ENCODE measurements at places on chromosomes 3 and 15. TPM values are rescaled to one million over a fixed set of nuclear protein-coding genes. Genes with fewer than 3 reads are reported as not detected.

SPINK8 gene
- not detected for total RNA-seq

TIMP4 gene
- 2.7 TPM for total RNA-seq

LRRN1 gene
- 0.24 TPM for total RNA-seq

CAPN3 gene
- 6.8 TPM for total RNA-seq

FBXL2 gene
- total RNA-seq: 3.6 TPM

OR5K4 gene
- not detected for total RNA-seq

FLNB gene
- 37.4 TPM for total RNA-seq

GRCh38 chr3:48990636-48991469, 812 bp downstream of the P4HTM start:
- peak overlapping the region; percentile 92 for H3K27ac ChIP-seq
- no peaks in the 10 kb centered on the region for H3K27me3 ChIP-seq
- H3K36me3 ChIP-seq: no peaks in the 10 kb centered on the region

- no peak overlapping the region for H3K27ac ChIP-seq
- H3K4me1 ChIP-seq: peaks cover 8% of the 10 kb centered on the region
- peaks cover 10% of the 10 kb centered on the region for H3K36me3 ChIP-seq
- DNase-seq: no peak
- H3K4me3 ChIP-seq: no peak overlapping the region
These were observed 96.7 kb downstream of the FOXP1 start for GRCh38 chr3:71486831-71487230.

DNA sequence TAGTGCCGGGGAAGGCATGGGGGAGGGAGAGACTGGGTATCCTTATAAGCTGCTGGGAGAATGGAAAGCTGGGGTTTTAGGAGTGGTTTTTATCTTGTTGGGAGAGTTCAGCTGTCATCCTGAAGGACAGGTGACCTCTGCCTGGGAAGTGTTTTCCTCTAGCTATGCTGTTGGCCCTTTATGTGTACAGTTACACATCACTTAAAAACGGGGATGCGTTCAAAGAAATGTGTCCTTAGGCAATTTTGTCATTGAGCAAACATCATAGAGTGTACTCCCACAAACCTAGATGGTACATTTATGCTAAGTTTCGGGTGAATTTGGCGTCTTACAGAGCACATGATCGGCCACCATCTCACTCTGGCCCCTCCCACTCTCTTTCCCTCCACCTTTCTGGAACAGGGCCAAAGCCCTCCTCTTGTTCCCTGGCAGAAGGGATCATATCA, 164.3 kb upstream of the NUDT16 start:
- no peaks in the 10 kb centered on the region for H3K27me3 ChIP-seq
- no peak for DNase-seq
- peak overlapping the region; percentile 56 for H3K27ac ChIP-seq
- peaks cover 6% of the 10 kb centered on the region for H3K4me1 ChIP-seq
- no peaks in the 10 kb centered on the region for H3K36me3 ChIP-seq
- H3K4me3 ChIP-seq: no peak overlapping the region

DNA sequence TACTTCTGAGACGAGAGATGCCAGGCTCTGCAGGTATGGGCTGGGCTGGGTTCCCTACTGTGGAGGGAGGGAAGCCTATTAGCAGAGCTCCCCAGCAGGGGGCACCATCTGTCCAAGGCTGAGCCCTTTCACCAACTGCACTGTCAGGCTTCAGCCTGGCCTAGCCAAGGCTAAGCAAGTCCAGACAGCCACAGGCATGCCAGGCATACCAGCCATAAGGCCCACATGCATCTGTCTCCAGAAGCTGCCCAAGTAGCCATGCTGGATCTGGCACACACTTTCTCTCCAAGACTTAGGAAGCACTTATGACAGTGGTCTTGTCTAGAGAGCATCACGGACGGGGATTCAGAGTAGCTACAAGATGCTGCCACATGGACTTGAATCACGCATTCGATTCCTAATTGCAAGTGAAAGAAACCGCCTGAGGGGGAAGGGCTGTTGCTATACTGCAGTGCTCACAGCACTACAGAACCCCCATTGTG, 28.3 kb downstream of the RUVBL1 start:
- no peak overlapping the region for H3K27ac ChIP-seq
- H3K27me3 ChIP-seq: no peaks in the 10 kb centered on the region
- peak; percentile 80 for DNase-seq
- H3K4me3 ChIP-seq: no peak overlapping the region
- no peaks in the 10 kb centered on the region for H3K4me1 ChIP-seq

GRCh38 chr3:6785726-6786125, 75.2 kb upstream of the GRM7 start:
- H3K4me1 ChIP-seq: no peaks in the 10 kb centered on the region
- no peak for DNase-seq
- no peaks in the 10 kb centered on the region for H3K36me3 ChIP-seq
- no peak overlapping the region for H3K27ac ChIP-seq

GRCh38 chr15:85580879-85581278, 200.5 kb downstream of the AKAP13 start:
- H3K4me3 ChIP-seq: peak overlapping the region; percentile 65
- H3K27ac ChIP-seq: peak overlapping the region; percentile 73
- H3K27me3 ChIP-seq: no peaks in the 10 kb centered on the region
- H3K36me3 ChIP-seq: peaks cover 41% of the 10 kb centered on the region
- no peak for DNase-seq
- peaks cover 99% of the 10 kb centered on the region for H3K4me1 ChIP-seq

GRCh38 chr15:40192942-40193341, 32.1 kb downstream of the BUB1B start:
- H3K4me3 ChIP-seq: no peak overlapping the region
- H3K4me1 ChIP-seq: no peaks in the 10 kb centered on the region
- H3K27me3 ChIP-seq: no peaks in the 10 kb centered on the region

DNA sequence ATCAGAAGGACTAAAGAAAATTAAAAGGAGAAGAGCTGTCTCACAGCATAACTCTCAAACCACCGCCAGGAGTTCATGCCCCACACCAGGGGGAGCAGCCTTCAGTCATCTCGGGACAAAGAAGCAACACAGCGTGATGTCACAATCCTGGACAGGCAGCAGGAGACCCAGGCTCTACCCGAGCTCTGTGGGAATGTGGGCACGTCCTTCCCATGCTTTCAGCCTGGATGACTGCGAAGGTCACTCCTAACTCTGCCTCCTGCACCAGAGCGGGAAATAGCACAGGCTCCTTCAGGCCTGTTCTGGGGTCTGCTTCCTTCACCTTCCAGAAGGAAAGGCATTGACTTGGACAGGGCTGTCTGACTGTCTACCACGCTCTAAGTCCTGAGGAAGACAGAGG, 31.3 kb downstream of the NOX5 start:
- peaks cover 5% of the 10 kb centered on the region for H3K4me1 ChIP-seq
- H3K36me3 ChIP-seq: no peaks in the 10 kb centered on the region
- H3K27me3 ChIP-seq: no peaks in the 10 kb centered on the region
- DNase-seq: no peak
- no peak overlapping the region for H3K27ac ChIP-seq
- no peak overlapping the region for H3K4me3 ChIP-seq

DNA sequence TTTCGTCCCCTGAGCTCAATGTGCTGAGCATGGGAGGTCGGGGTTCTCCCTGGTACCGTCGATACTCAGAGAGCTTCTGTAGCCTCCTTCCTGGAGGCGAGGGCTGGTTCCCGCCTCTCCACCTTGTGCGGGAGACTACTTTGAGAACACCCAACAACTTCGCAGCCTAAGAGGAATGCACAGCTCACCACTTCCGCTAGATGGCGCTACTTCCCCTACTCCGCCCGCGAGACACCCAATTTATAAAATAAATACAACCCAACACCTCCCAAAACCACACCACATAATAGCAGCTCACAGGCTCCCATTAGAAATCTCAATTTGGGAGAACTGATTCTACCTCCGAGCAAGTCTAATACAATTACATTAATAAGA, 1.2 kb downstream of the RGMA start:
- H3K27me3 ChIP-seq: peaks cover 20% of the 10 kb centered on the region
- H3K4me1 ChIP-seq: peaks cover 3% of the 10 kb centered on the region
- DNase-seq: peak; percentile 69
- peak overlapping the region; percentile 70 for H3K4me3 ChIP-seq

DNA sequence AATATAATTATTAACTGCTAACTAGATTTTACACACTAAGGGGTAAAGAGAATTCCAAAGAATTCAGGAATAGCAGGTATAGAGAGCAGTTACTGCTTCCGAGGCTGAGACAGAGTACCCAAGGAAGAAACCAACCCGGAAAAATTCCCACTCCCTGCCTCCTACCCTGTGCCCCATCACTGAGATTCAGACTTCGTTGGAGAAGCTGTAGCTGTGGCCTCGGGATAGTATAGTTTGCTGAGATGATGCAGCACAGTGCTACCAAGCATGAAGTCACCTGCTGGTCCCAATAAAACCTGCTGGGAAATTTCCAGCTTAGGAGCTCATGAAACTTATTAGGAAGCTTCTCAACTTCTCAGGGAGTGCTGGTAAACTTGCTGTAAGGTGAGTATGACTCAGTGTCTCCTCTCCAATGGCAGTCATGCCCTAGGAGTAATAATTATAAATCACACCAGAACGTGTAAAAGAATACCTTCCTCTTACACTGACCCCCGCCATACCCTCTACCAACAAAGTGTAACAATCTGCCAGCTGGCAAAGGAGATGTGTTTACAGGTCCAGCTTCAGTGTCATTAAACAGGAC, 215.2 kb upstream of the ROBO2 start:
- H3K4me1 ChIP-seq: no peaks in the 10 kb centered on the region
- H3K27ac ChIP-seq: no peak overlapping the region
- no peaks in the 10 kb centered on the region for H3K36me3 ChIP-seq
- no peak for DNase-seq
- no peak overlapping the region for H3K4me3 ChIP-seq

DNA sequence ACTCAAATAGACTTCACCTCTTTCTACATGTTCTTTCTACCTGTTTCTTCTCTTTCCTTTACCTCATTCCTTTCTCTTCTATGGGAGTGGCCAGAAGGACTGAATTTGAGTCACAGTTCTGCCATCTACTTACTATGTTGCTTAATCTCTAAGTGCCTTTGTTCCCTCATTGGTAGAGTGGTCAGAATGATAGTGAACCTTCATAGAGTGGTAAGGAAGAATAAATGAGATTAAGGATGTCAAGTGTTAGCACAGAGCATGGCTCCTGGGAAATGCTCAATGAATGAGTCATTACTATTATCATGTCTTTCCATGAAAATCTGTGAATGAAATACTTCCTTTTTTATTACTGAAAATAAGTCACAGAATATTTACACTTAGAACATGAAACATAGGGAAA, 17.5 kb downstream of the TMEM207 start:
- no peak overlapping the region for H3K27ac ChIP-seq
- no peaks in the 10 kb centered on the region for H3K36me3 ChIP-seq
- no peaks in the 10 kb centered on the region for H3K27me3 ChIP-seq
- no peak overlapping the region for H3K4me3 ChIP-seq

DNA sequence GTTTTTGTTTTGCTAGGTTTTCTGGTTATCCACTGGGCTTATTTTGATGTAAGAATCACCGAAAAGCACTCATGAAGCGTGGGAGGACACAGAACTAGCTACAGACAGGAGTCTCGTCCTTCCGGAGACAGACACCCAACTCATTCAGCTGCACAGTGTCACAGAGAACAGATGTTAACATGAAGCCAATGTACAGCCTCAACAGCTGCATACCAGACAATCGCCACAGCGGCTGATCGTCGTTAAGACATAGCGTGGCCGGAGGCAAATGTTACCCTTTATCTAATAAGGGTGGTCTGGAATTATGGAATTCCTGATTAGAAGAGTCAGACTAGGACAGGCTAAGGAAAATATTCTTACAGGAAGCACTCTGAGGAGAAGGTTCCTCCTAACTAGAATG, 1.1 kb upstream of the PYGO1 start:
- H3K27ac ChIP-seq: no peak overlapping the region
- no peaks in the 10 kb centered on the region for H3K36me3 ChIP-seq
- H3K4me3 ChIP-seq: peak overlapping the region; percentile 48

- DNase-seq: no peak
- H3K27ac ChIP-seq: no peak overlapping the region
- H3K36me3 ChIP-seq: no peaks in the 10 kb centered on the region
- H3K27me3 ChIP-seq: no peaks in the 10 kb centered on the region
- no peak overlapping the region for H3K4me3 ChIP-seq
These were observed 493.3 kb upstream of the ROBO1 start for GRCh38 chr3:80261082-80261481.

DNA sequence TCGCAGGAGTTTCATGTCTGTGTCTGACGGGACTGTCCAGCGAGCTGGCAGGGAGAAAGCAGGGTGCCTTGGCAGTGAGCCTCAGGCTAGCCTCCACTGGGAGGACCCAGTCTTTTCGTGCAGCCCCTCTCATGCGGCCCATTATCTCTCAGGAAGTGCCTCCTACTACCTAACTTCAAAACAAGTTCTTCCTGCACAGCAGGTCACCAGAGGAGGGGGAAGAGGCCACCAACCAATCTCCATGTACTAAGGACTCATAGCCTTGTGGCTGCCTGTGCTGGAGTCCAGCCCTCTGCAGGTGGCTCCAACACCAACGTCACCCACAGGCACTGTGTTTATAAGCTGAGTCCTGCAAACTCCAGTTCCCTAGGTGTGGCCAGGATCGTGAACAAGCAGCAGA, 4.8 kb downstream of the VIPR1 start:
- peaks cover 8% of the 10 kb centered on the region for H3K27me3 ChIP-seq
- peaks cover 28% of the 10 kb centered on the region for H3K4me1 ChIP-seq
- no peak overlapping the region for H3K4me3 ChIP-seq
- no peaks in the 10 kb centered on the region for H3K36me3 ChIP-seq
- DNase-seq: no peak

- no peak overlapping the region for H3K4me3 ChIP-seq
- H3K4me1 ChIP-seq: peaks cover 17% of the 10 kb centered on the region
- no peak overlapping the region for H3K27ac ChIP-seq
- no peaks in the 10 kb centered on the region for H3K36me3 ChIP-seq
- no peaks in the 10 kb centered on the region for H3K27me3 ChIP-seq
These were observed 34.4 kb downstream of the B3GNT5 start for GRCh38 chr3:183287301-183287971.

- no peaks in the 10 kb centered on the region for H3K27me3 ChIP-seq
- no peak overlapping the region for H3K27ac ChIP-seq
These were observed 66.2 kb downstream of the ABCC5 start for GRCh38 chr3:183951459-183951858.

GRCh38 chr3:178850450-178851190, 221.0 kb downstream of the ZMAT3 start:
- no peak overlapping the region for H3K4me3 ChIP-seq
- no peaks in the 10 kb centered on the region for H3K36me3 ChIP-seq
- peaks cover 20% of the 10 kb centered on the region for H3K4me1 ChIP-seq
- H3K27me3 ChIP-seq: no peaks in the 10 kb centered on the region

GRCh38 chr15:94844538-94845389, 613.4 kb downstream of the MCTP2 start:
- peak overlapping the region; percentile 47 for H3K4me3 ChIP-seq
- H3K36me3 ChIP-seq: no peaks in the 10 kb centered on the region
- H3K27me3 ChIP-seq: no peaks in the 10 kb centered on the region
- peak; percentile 81 for DNase-seq
- peaks cover 28% of the 10 kb centered on the region for H3K4me1 ChIP-seq

GRCh38 chr15:60835974-60836373, 357.0 kb upstream of the ICE2 start:
- H3K36me3 ChIP-seq: no peaks in the 10 kb centered on the region
- no peak for DNase-seq
- H3K27ac ChIP-seq: no peak overlapping the region
- no peaks in the 10 kb centered on the region for H3K4me1 ChIP-seq
- no peak overlapping the region for H3K4me3 ChIP-seq
